GM12865 (cell line): ENCODE measurements at places on chromosomes 13 and 19.

GRCh38 chr19:50705422-50706019 is 14.1 kb downstream of the SHANK1 start:
- DNase-seq, result peak; percentile 69

- no peak for DNase-seq
These were observed 14.7 kb downstream of the UBAC2 start for GRCh38 chr13:99215184-99215830.

DNA sequence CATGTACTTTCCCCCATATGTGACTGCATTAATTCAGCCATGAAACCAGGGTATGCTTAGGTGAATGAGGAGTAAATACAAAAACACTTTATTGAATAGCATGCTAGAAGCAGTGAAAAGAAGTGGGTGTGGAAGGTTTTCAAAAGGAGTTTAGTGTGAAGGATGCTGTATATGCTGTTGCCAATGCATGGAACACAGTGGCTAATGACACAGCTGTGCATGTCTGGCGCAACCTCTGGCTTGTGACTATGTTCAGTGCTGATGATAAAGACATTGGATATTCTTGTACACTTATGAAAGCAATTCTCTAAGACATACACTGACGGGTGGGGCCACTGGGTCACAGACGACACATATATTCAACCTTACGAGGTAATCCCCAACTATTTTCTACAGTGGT is 55.2 kb downstream of the SOX21 start:
- no peak for DNase-seq

GRCh38 chr13:28067491-28067890 is 32.9 kb downstream of the FLT3 start:
- no peak for DNase-seq

DNA sequence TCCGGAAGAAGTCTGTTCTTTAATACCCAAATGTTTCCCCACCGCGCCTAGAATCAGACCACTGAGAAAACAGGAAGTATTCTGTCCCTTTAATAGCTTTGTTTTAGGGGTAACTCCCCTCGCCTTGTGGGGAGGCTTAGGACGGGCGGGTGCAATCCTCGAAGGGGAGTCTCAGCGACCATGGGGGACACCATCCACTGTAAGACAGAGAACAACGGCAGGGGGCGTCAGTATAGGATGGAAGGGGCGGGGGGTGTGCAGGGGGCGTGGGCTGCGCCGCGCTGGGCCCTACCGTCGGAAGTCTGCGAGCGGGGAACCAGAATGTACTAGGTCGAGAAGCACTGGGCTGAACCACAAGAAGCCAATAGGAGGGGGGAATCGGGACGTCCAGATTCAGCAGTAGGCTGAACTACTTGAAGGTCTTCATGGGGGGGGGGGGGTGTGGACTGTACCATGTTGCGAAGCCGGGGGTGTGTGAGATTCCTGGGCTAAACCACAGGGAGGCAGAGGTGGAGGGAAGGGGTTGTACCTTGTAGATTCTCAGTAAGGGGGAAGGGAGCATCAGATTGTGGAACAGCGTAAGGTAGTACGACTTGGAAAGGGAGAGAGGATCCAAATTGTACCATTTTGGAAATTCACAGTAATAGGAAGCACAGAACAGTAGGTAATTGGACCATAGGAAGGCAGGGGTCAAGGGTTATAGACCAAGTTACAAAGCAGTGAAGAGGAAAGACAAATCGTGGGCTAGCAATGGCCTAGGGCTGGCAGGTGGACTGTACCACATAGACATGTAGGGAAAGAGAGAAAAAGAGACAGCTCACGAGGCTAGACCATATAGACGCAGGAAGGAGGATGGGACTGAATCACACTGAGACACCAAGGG is 1.0 kb upstream of the DBP start:
- DNase-seq, result peak; percentile 97

GRCh38 chr13:35984287-35984686 is 146.9 kb downstream of the DCLK1 start:
- DNase-seq, result no peak

DNA sequence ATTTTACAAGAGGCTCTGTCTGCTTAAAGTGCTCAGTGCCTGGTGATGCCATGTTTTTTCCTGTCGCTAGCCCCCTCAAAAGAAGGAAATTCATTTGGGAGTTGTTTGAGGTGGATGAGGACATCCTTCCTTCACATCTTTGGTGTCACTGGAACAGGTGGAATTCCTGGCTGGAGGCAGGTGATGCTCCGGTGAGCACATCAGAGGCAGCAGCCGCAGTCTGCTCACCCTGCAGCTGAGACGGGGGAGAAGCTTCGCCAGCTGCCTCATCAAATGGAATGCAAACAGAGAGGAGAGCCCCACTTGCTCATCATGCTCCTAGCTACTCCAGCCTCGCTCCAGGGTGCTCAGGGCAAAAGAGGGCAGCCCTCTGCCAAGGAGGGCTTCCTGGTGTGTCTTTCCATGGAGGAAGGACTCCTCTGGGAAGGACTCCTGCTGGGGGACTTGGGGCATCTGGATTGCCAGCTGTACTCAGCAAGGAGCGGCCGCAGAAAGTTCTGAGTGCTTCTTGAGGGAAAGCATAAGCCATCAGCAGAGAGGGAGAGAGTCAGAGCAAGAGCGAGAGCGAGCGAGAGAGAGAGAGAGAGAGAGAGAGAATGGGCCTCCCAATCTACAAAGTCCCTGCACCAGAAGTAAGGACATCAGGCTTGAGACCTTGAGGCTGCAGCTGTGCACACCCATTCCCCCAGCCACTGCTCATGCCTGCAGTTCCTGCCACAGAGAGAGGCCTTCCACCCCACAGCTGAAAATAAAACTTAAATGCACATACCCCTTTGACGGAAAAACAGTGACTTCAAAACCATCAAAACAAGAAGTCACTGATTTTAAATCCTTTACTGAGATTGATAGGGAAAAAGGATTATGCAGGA is 74.3 kb upstream of the UBL3 start:
- DNase-seq, result no peak

- DNase-seq, result no peak
These were observed 49.3 kb upstream of the EEF1AKMT1 start for GRCh38 chr13:20823071-20823470.

- DNase-seq, result no peak
These were observed 16.8 kb downstream of the SPC24 start for GRCh38 chr19:11138601-11139300.

GRCh38 chr13:66036024-66036614 is 1194.0 kb downstream of the PCDH9 start:
- no peak for DNase-seq

GRCh38 chr19:18683109-18683957 is at the start of gene CRTC1:
CRTC1 (plus strand) TSS chr19:18683680; CDS start chr19:18683703, 23 bp downstream.
- peak; percentile 93 for DNase-seq

- DNase-seq, result no peak
These were observed 4.9 kb downstream of the UBL3 start for GRCh38 chr13:29845440-29846056.

DNA sequence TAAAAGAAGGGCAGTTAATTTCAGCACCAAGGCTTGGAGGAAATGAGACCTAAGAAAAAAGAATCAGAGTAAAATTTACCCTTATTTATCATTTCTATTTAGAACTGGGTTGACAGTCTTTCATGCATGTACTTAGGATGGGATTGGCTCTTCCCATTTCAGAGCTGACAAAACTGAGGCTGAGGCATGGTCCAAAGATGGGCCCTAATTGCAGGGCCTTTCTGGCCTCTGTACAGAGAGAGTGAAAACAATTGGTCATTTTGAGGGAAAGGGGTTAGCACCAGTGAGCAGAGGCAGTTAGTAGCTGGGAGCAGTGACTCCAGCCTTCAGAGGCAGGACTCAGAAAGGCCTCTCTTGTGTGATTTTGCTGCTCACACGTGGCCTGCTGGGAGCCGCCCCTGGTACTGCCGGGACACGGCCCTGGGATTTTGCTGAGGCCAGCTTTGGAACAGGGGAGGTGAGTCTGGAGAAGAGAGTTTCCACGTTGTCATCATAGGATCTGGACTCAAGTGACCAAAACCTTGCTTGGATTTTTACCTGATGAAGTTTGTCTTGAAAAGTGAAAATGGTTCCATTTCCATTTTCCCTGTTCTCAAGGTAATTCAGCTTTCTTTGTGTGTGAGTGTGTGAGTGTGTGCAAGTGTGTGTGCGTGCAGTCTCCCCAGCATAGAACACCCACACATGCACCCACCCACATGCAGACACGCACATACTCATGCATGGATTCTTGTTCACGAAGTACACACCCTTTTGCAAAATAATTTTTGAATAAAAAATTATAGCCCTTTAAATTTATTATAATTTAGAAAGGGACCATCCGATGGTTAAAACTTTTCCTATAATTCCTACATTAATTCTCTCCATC is at the start of gene ZNF536:
ZNF536 (plus strand) TSS at position 425 of the 865 bp plus-strand sequence. CDS start 71,179 bp downstream, outside the sequence.
- no peak for DNase-seq

- DNase-seq, result no peak
These were observed 10.5 kb downstream of the MYCBP2 start for GRCh38 chr13:77316430-77316829.

DNA sequence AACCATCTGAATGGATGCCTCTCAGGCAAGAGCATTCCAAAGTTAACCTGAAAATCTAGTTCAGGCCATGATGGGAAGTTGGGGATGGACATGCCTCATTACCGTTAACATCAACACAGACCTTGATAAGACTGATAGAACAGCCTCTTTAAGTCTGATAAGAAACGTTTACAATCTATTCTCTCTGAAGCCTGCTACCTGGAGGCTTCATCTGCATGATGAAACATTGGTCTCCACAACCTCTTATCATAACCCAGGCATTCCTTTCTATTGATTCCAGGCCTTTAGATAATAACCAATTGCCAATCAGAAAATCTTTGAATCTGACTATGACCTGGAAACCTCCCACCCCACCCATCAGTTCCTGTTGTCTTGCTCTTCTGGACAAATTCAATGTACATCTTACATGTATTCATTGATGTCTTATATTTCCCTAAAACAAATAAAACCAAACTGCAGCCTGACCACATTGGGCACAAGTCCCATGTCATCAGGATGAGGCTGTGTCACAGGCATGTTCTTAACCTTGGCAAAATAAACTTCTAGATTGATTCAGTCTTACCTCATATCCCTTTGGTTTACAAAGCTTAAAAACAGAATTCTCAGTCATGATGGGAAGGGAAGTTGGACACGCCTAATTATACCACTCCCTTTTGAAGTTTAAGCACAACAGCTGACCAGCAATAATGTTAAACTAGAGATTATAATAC is 843.8 kb upstream of the SPRY2 start:
- DNase-seq, result no peak

- no peak for DNase-seq
These were observed 136.1 kb downstream of the ZDHHC20 start for GRCh38 chr13:21322988-21323387.

DNA sequence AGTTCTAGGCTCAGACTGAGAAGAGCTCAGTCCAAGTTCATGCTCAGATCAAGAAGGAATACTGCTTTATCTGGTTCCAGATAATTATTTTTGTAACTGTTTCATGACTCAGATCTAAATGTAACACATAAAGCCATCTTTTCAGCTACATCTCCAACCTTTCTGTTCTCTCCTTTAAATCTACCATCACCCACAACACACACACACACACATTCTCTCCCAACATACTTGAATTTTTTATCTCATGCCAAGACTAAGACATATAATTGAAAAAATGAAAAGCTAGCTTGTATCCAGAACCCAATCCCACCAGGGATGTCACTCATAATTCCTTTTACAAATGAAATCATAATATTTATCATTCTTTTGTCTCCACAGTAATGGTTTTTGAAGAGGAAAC is 7.6 kb downstream of the KATNAL1 start:
- DNase-seq, result no peak

GRCh38 chr13:79990048-79990447 is 350.9 kb downstream of the SPRY2 start:
- DNase-seq, result no peak

GRCh38 chr13:23621316-23621645 is 51.1 kb downstream of the TNFRSF19 start:
- DNase-seq, result peak; percentile 70

GRCh38 chr13:66098931-66099628 is 1131.1 kb downstream of the PCDH9 start:
- DNase-seq, result no peak

DNA sequence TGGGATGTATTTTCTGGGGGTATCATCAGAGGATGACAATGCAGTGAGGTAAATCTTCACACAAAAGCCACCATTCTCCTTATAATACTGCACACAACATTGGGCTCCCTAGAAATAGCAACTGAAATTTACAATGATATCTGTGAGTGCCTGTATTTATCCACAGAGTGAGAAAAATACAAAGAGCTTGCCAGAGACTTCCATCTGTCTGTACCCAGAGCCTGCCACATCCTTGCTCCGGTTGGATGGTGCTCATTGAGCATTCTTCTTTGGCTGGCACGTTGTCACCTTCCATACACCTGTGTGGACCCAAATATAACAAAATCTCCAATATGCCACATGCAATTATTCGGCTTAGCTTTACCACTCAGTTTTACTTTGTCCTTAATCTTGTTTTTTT is 189.5 kb upstream of the UFM1 start:
- DNase-seq, result no peak

GRCh38 chr19:21482863-21483276 is 22.5 kb upstream of the ZNF429 start:
- DNase-seq, result peak; percentile 37

- peak; percentile 91 for DNase-seq
These were observed 5.4 kb upstream of the CBY2 start for GRCh38 chr13:45696610-45697226.

DNA sequence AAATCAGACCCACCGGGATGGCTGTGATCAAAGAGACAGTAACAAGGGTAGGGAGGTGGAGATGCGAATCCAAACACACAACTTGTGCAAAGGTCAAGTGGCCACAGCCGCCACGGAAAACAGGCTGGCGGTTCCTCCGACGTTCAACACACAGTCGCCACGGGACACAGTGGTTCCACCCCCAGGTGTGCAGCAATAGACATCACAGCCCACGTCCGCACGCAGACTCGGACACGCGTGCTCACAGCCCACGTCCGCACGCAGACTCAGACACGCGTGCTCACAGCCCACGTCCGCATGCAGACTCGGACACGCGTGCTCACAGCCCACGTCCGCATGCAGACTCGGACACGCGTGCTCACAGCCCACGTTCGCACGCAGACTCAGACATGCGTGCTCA is 70.1 kb downstream of the RASA3 start:
- no peak for DNase-seq

GRCh38 chr13:111948281-111948680 is 118.7 kb upstream of the SOX1 start:
- DNase-seq, result no peak

GRCh38 chr13:50810998-50811397 is 32.5 kb downstream of the DLEU7 start:
- peak; percentile 78 for DNase-seq

- DNase-seq, result no peak
These were observed 21.8 kb downstream of the SAMD4B start for GRCh38 chr19:39363901-39364457.

- DNase-seq, result no peak
These were observed 8.1 kb upstream of the SDHAF1 start for GRCh38 chr19:35986664-35987570.

DNA sequence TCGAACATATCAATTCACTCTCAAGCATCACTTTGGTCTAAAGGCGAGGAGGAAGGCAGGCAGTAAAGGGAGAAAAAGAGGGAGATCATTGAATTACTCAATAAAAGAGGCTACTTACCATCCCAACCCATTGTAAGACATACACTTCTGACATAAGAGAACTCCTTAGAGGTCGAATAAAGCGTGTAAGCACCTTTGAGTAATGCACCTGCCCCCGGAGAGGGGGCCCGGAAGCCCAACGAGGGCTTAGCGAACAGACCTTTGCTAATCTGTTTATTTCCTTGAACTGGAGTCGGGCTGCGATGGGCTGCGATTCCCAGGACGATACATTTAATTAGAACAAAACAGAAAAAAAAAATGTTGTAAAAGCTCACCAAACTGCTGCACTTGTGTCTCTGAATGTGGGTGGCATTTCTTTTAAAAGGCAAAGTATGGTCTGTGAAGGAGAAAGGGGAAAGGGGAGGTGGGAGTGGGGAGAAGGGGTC is 3.0 kb downstream of the ZC3H4 start:
- peak; percentile 59 for DNase-seq
